ENCODE measurements at places on chromosomes 16 and 17.

- no peak for DNase-seq
Measured at GRCh38 chr17:4301066-4301465, 37.3 kb upstream of the ANKFY1 start.

GRCh38 chr16:47976636-47977210 is 179.1 kb downstream of the ABCC12 start:
- DNase-seq, result no peak

DNA sequence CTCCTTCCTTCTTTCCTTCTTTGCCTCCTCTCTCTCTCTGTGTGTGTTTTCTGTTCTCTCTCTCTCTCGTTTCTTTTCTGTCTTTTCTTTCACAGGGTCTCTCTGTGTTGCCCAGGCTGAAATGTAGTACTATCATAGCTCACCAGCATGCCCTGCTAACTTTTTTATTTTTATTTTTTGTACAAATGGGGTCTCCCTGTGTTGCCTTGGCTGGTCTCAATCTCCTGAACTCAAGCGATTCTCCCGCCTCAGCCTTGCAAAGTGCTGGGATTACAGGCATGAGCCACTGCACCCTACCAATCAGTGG is 1.5 kb downstream of the SLC5A11 start:
- no peak for DNase-seq

- no peak for DNase-seq
Measured at GRCh38 chr17:4900231-4901107, 1.1 kb downstream of the C17orf107 start.

- DNase-seq, result no peak
Measured at GRCh38 chr16:51416926-51417325, 265.9 kb upstream of the SALL1 start.

GRCh38 chr16:23491490-23492391 is 18.6 kb downstream of the GGA2 start:
- DNase-seq, result no peak

- DNase-seq, result no peak
Measured at GRCh38 chr17:61124562-61124961, 275.1 kb upstream of the TBX2 start.

DNA sequence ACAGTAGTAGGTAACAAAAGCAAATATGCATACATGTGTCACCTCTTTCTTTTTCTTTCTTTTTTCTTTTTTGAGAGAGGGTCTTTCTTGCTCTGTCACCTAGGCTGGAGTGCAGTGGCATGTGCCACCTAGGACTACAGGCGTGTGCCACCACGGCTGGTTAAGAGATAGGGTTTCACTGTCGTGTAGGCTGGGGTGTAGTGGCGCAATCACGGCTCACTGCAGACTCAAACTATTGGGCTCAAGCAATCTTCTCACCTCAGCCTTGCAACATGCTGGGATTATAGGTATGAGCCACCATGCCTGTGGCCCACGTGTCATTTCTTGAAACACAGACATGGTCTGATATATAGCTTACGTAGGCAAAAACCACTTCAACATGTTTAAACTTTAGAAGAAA is 397.7 kb upstream of the PMFBP1 start:
- no peak for DNase-seq

- no peak for DNase-seq
Measured at GRCh38 chr16:87438611-87438985, 46.5 kb downstream of the MAP1LC3B start.

All from HepG2 (cell line).